ENCODE measurements at places on chromosomes 6 and 20.

DNA sequence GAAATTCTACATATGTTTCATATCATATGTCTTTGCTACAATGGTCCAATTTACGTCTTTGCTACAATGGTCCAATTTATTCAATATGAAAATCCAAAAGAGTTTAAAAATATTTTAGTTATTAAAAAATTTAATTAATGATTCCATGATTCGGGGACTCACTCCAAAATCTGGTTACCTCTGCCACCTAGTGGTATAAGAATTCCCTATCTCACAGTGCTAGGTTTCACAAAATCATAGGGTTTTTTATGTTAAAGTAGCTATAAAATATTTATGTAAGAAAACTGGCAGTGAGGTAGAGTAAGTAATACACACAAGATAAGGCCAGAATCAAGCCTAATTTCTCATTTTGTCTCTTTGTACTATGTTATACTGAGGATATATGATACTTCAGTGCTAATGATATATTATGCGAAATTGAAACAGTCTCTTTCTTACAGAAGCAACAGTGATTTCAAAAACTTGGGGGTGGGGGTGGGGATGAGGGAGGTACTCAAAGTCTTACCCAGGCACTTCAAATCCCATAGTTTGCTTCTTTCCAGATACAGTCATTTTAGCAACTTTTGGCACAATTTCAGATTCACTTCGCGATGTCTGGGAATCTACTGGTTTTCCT, 52.3 kb downstream of the HBS1L start:
- no peak for DNase-seq

- DNase-seq = no peak
These were observed 29.9 kb upstream of the MTRF1L start for GRCh38 chr6:153032255-153032882.

DNA sequence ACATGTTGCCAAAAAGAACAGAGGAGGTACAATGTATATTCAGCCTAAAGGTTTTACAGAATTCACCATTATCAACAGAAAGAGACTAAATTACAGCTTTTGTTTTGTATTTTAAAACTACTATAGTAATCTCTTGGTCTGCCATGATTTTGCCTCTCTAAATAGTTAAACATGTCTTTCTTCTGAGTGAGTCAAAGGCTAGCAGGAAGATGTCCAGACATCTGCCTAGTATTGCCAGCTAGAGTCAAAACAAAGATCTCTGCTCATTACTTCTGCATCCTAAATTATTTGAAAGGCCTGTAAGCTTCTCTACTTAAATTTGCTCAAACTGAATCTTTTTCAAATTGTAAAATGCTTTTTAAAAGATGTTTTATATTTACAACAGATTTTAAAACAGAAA, 8.8 kb downstream of the ASF1A start:
- no peak for DNase-seq

- DNase-seq = no peak
These were observed 362.6 kb downstream of the EPM2A start for GRCh38 chr6:145372671-145373151.

- DNase-seq = no peak
These were observed 622.4 kb downstream of the TENT5A start for GRCh38 chr6:81130061-81130460.
